ENCODE measurements at places on chromosomes 12 and 14.

DNA sequence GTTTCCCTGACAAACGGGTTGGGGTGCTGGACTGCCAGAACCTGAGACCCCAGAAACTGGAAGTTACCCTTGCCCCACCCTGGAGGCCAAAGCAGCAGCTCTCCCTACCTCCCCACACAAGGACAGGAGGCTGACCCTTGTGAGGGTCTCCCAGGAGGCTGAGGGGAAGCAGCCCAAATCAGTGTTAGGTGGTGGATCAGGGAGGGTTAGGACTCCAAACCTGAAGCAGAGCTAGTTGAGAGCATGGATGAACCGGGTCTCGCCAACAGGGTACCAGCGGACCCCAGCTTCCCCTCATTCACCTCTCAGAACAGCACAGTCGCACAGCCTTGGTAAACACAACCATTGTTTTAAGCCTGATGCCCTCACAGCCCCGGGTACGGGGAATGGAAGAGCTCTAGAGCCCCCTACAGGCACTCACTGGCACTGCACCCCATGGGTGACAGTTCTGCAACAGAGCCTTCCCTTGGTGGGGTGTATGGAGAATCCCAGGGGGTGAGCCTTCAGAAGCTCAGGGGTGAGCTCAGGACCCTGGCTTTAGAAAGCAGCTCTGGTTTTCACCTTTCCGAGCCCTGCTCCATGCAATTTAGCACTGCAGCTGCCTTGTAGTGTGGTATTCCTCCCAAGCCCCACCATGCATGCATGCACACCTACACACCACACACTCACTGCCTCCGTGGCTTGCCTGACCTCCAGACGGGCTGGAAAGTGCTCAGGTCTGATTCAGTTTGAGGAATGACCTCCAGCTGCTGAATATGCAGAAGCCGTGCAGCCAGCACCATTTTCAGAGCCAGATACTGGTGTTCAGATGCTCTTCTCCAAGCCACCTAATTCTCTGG is 11.2 kb downstream of the ESRRB start:
- peak; percentile 25 for DNase-seq

DNA sequence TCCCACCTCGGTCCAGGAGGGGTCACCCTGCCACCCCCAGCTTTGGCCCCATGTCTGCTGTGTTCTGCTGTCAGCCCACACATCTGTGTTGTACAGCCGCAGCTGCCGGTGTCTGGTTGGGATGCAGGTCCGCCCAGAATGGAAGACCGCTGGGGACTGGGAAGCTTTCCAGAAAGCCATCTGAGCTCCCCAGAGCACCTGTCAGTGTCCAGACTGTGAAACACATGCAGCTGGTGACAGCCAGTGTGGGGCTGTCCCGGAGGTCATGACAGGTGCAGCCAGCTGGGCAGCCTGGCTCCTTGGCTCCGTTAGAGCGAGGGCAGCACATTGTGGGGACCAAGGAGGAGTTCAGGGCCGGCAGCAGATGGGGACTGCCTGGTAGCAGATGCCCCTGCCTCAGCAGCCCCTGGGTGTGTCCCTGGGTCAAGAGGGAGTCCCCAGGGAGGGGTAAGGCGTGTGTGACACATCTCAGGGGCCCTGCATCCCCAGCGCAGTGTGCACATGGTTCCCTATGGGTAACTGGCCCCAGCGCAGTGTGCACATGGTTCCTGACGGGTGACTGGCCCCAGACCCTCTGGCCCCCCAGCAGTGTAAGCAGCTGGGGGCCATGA is 16.4 kb downstream of the CEP170B start:
- no peak for DNase-seq

- no peak for DNase-seq
Measured at GRCh38 chr12:129903956-129904829, at the start of gene TMEM132D. Gene TMEM132D (minus strand): TSS chr12:129904025.

GRCh38 chr12:116719731-116720528 is 17.9 kb downstream of the SPRING1 start:
- no peak for DNase-seq

DNA sequence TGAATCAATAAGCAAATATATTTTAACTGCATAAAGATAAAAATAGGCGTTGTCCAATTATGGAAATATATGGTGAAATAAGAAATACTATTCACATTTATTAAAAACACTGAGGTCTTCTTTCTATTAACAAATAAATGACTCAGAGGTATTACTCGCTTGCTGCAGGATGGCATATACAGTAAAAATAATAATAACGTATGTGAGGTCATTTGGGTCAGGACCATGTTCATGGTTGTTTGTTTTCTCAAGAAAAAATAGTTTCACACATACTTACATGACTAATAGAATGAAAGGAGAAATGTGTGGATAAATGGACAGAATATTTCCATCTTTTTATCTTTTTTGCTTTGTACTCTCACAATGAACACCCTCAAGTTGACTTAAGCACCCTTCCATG is 46.5 kb upstream of the RTL1 start:
- DNase-seq, result no peak

GRCh38 chr12:85550924-85551323 is 270.9 kb downstream of the ALX1 start:
- no peak for DNase-seq

DNA sequence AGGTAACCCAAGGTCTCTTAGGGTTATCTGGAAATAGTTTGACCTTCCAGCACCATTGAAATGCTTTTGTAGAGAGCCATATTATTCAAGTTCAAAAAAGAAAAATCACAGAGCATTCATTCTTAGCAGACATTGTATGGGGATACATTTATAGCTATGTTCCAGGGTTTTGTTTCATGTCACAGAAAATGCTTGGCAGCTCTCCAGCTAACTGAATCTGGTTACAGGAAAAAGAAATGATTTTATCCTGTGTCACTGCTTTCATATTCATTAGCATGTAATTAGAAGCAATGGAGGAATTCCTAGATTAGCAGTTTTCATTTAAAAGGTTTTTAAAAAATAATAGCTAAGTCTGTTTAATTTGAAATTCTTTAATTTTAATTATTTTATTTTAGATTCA is 78.9 kb downstream of the SNAPC1 start:
- no peak for DNase-seq

DNA sequence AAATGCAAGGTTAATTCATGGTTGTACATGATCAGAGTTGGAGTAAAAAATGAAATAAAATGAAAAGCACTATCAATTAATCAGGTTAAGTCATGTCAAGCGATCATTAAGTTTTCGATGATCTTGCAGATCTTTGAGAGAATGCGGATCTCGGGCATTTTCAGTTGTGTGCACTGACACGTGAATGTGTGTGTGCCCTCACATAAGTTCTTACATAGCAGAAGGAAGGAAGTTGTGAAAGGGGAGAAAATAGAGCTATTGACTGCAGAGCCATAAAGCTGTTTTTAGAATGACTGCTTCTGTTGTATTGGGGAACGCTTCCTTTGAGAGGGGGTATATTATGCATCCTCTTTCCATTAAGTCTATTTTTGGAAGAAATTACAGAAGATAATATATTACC is 101.3 kb downstream of the HMGA2 start:
- no peak for DNase-seq

GRCh38 chr12:2233034-2233433 is 180.2 kb downstream of the CACNA1C start:
- DNase-seq, result no peak

DNA sequence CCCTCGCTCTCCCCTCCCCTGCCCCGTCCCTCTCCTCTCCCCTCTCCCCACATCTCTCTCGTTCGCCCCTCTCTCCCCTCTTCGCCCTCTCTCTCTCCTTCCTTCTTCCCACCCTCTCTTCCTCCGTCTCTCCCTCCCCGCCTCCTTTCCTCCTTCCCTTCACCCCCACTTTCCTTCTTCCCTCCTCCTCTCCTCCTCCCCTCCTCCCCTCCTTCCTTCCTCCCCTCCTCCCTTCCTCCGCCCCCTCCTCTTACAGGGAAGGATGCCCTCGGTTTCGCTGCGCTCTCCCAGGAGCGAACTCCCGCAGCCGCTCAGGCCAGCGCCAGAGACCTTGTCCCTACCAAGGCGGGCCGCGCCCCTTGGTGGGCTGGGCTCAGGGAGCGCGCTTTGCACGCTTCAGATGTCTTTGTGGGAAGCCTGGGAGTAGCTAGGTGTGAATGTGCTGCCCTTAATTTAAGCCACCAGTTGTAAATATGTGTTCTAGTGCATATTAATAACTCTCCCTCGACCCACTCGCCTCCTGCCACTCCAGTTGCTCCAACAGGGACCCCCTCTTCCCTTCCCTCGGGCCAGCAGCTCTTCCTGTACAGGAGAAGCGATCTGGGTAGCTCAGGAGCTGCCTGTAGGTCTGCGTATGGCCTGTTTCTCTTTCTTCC is 13.3 kb upstream of the MAP3K9 start:
- no peak for DNase-seq

GRCh38 chr12:46554460-46554859 is 181.9 kb upstream of the SLC38A2 start:
- no peak for DNase-seq

DNA sequence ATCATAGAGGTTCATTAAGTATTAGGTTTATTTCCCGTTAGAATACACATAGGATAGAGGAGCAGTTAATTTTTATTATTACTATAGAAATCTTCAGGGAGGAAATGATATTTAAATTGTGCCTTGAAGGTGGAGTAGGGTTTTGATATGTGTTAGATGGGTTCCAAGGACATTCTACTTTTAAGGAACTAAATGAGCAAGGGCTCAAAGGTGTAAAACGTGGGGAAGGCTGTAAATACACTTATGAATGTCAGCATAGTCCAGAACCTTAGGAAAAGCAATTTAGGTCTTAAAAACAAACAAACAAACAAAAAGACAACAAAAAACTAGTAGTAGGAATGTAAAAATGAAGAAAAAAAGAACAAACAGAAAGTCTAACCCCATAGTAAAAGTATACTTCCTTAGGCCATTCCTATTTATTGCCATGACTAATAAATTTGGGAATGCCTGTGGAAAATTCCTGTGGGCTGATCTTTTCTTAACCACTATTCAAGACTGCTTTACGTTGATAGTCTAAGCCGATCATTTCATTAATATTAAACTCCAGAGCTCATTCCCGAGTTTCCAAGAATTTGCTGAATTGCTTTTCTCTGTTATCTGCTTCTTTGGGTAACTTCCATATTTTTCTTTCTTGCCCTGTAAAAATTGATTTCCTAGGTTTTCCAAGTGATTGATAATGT is 180.3 kb downstream of the RAD51B start:
- no peak for DNase-seq
